ENCODE measurements at places on chromosomes 11 and 22. TPM values are rescaled to one million over a fixed set of nuclear protein-coding genes. Genes with fewer than 3 reads are reported as not detected.

Gene F2
- total RNA-seq, result not detected

Gene PLEKHA7
- 35.1 TPM for total RNA-seq

Gene GSTT4
- total RNA-seq, result not detected

DNA sequence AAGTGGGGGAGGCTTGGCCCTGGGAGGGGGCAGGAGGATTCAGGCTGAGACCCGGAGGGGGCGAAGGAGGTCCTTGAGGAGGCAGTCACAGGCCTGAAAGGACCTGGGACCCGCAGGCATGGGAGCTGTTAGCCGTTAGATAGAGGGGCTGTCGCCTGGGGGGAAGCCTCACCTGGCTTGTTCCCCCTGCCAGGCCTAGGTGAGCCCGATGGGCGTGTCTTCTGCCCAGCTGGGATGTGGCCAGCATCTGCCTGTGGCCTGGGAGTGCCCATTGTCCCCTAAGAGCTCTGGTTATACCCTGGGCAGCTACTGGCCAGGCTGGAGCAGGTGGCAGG lies 1.8 kb upstream of the DUSP8 start:
- no peak for DNase-seq

DNA sequence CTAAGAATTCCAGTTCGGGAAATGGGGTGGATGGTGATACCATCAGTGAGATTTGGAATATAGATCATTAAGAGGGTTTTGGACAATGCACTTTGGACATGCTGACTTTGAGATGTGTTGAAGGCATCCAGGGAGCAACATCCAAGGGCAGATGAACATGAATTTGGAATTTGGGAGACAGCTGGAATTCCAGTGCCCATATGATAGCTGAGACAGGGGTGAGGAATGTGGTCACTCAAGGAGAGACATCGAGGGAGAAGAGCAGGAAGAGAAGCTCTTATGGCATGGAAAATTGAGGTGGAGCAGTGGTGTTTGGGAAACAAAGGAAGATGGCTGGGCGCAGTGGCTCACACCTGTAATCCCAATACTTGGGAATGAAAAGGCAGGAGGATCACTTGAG lies 11.8 kb upstream of the MICAL2 start:
- DNase-seq, result peak; percentile 13

GRCh38 chr22:21032037-21032867 lies at the start of gene SLC7A4:
SLC7A4 (minus strand) TSS chr22:21032561; CDS start chr22:21031812, 749 bp downstream.
- no peak for DNase-seq

DNA sequence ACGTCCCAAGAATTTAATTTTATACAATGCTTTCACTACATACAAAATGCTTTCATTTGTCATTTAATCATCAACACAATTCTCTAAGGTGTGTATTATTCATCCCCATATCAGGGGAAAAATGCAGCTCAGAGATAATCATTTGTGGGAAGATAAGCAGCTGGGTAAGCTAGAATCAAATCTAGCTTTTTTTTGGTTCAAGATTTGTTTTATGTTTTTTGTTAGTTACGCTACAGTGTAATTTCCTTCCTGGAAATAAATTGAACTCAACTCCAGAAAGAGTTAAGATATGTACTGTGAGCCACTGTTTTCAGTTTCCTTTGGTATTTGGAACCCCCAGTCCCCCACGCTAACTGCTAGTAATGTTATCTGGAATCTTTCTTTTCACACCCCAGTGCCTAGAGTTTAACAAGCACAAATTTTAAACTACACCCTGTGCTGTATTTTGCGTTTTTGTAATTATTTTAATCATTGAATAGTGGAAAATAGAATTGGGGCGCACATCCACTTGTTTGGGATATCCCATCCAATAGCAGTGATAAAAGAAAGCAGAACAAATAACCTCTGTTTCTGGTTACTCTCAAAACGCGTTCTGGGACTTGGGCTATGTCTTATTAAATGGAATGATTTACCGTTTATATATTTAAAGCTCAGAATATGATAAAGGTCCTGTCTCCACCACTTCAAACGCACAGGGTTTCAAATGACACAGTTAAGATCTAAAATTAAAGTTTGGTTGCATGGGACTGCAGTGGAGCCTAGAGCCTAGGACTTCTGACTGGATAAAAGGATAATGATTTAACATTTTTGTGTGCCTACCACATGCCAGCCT lies 2.1 kb upstream of the HSPA8 start:
- no peak for DNase-seq

DNA sequence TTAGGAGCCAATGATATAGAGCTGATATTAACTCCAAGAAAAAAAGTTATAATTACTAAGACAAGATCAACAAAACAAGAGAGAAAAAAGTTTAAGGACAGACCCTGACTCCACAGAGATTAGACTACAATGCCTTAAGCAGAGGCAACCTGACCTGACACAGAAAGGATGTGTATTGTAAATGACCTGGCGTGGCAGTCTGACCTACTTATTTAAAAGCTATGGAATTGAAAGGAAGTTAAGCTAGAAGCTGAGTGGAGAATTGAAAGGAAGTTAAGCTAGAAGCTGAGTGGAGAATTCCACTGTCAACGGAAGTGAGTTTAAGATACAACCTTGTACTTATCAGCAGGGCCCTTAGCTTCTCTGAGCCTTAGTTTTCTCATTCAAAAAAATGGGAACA lies 885.4 kb downstream of the OPCML start:
- DNase-seq, result no peak
